Osteoblast (primary cell): ENCODE measurements at places on chromosomes 3 and 15. TPM values are rescaled to one million over a fixed set of nuclear protein-coding genes. Genes with fewer than 3 reads are reported as not detected.

DNA sequence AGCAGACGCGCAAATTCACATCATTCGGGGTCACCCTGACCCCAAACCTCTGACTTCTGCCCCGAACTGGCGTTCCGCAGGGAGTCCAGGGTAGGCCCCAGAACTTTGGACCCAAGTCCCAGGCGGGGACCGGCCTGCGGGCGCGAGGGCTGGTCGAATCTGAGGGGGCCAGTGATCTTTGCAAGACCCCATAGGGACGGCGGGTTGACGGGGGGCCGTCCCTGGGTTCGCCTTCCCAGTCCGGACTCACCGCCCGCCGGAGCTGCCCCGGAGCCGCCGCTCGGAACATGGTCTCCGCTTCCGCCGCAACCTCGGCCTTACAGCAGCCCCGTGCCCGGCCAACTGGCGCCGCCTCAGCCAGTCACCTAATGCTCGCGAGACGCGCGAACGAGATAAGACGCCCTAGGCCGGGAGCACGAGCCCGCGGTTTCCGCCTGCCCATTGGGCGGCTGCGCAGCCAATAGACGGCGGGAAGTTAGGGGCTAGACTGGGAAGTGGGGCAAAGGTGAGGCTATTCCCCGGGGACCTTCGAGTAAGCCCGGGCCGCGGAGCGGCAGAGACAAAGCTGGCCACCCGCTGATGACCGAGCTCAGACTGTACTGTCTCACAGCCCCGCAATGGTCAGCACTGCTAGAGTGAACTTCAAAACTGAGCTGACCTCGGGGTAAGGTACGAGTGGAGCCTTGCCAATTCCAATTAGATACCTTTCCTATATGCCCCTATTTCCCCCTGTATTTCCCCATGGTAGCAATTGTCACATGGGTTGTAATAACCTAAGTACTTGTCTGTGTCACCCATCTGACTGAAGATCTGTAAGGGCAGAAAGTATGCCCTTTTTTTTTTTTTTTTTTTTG, at the start of gene ETFA:
ETFA (minus strand) TSS at position 370 of the 854 bp plus-strand sequence; CDS start at position 289, 81 bp downstream.
- DNase-seq: peak; percentile 99

DNA sequence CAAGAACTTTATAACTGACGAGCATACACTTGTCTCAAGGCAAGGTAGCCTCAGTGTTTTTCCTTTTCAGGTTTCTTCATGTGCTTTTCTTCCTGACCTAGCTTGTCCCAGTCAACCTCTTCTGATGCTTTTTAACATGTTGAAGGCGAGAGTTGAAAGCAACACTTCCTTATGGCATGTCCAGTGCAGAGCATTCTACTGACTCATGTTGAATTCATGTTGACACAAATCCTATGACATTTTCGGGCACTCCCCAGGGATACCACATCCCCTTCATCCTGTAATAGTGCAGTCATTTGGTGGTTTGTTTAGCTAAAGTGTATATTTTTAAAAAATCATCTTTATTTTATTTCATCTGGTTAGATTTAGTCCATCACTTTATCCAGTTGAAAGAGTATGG, 75.9 kb upstream of the CBLB start:
- peak; percentile 63 for DNase-seq

DNA sequence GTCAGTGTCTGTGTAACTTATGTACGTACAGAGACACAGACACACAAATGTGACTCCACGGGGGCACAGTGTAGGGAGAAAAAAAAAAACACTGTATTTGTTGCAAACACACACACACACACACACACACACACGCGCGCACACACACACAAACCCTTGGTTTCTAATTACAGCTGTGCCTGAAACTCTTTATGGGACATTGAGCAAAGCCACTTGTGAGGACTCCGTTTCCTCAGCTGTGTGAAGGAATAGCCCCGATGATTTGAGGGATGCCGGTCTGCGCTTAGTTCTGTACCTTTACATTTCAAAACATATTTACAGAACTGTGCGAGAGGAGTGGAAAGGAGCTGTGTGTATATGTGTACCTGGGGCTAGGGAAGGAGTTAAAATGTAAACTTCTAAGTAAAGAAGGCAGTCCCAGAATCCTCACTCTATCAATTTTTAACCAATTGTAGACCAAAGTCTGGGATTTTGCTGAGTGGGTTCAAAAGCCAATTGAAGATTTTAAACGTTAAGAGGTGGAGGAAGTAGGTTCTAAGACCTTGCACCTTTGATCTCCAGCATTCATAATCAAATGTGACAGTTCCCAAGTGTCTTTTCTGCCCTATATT, 5.3 kb upstream of the BCL6 start:
- DNase-seq: no peak

Gene RTP4
- total RNA-seq: 2.7 and 4.0 TPM in 2 replicates

Gene UPK1B
- 0.29 and 0.36 TPM in 2 replicates for total RNA-seq

Gene LTK
- total RNA-seq: not detected in 2 replicates

Gene GNAT1
- not detected in 2 replicates for total RNA-seq
